H9 (cell line): ENCODE measurements at places on chromosomes 4 and X.

DNA sequence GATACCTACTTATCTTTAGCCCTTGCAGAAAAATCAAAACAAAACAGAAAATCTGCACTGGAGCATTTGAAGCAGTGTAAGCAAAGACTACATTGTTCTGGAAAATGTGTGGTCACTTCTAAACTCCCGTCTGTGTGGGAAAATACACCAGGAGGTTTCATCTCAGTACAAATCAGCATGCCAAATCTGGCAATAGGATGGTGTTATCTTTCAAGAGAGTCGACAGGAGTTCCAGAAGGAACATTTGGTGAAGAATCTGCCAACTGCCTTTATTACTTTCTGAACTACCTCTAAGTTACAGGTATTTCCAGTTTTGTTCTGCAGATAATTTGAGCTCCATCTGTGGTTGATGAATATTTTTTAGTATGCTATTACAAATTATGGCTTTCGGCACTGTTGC, 1348.0 kb downstream of the RAPGEF2 start:
- no peak for DNase-seq

DNA sequence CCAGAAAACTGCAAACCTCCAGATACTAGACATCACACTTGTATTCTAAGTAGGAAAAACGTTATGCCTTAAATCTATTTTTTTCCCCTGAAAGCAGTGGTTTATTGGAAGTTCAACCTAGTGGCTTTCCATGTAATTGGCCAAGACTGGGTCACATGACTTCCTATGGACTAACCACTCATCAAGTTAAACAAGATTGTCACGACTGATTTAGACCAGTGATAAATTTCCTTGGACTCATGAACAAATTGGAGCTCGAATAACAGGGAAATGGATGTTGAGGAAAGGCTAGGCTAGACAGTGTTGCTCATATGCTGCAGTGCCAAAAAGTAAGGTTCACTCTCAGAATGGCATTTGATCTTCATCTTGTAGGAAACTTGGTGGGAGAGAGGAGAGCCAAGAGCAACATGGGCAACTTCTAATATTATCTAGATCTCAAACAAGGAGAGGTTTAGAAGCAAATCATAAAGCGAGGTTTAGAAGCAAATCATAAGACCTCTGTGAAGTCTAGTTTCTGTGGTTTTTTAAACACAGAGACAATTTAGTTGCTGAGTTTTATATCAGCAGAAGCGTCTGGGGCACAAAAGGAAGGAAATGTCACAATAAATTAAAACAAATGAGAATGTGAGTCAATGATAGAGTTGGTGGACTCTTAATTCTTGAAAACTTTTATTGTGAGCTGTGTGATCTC, 165.6 kb upstream of the BOD1L1 start:
- DNase-seq: no peak

GRCh38 chr4:27619435-27619834, 758.8 kb downstream of the STIM2 start:
- DNase-seq: no peak

DNA sequence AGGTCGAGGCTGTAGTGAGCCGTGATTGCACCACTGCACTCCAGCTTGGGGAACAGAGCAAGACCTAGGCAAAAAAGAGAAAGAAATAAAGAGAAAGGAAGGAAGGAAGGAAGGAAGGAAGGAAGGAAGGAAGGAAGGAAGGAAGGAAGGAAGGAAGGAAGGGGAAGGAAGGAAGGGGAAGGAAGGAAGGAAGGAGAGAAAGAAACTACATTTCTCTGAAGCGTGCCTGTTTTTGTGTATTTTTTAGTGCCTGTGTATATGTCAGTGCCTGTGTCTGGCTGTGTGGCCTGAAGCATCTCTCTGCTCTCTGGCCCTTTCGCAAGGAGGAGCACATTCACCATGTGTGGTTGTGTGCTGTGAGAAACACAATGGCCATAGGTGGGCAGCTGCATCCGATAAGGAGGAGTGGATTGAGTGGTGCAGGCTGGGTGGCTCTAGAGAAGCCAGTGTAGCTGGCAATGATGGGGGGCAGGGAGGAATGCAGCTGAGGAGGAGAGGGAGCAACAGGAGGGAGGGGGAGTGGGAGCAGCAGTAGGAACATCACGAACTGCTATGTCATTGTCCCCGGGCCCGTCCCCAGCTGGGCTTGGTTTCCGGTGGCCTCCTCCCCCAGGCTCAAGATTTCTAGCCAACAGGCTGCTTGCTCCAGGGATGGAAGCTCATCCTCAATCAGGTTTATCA, 11.4 kb downstream of the SYN1 start:
- DNase-seq: peak; percentile 70

DNA sequence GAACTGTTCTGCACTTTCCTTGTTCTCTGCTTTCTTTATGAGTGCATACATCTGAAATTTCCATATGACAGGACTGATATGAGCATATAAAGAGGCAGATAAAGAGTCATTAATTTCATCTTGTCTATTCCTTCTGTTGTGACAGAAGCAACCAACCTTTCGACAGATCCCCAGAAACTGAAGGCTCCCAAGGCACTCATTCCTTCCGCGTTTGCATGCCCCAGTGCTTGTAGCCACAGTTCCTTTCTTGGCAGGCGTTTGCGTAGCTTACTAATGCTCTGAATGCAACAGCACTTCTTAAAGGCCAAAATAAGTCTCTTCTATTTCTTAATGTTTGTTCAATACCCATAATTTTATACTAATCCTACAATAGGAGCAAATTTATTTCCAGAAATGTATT, 94.0 kb upstream of the TBL1X start:
- no peak for DNase-seq

- DNase-seq: no peak
Observed at GRCh38 chrX:38594434-38594833, 33.1 kb downstream of the TSPAN7 start.

DNA sequence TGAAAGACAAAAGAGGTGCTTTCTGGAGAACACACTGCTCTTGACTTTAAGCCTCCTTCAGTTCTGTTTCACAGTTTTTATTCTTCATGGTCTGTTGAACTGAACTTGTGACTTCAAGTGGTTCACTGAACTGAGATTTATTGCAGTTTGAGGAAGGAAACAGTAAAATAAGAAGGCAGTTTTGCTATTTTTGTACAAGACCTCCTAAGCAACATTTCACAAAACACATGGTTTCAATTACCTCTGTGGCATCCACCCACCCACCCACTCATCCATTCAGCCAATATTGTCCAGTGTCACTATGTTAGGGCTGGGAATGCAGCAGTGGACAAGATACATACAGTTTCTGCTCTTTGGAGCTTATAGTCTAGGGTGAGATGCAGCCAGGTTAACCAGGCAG, 131.3 kb downstream of the IL1RAPL2 start:
- no peak for DNase-seq
